ENCODE measurements at places on chromosomes 3 and 15.

GRCh38 chr15:26891448-26892181 lies 24.8 kb downstream of the GABRA5 start:
- no peak for DNase-seq

DNA sequence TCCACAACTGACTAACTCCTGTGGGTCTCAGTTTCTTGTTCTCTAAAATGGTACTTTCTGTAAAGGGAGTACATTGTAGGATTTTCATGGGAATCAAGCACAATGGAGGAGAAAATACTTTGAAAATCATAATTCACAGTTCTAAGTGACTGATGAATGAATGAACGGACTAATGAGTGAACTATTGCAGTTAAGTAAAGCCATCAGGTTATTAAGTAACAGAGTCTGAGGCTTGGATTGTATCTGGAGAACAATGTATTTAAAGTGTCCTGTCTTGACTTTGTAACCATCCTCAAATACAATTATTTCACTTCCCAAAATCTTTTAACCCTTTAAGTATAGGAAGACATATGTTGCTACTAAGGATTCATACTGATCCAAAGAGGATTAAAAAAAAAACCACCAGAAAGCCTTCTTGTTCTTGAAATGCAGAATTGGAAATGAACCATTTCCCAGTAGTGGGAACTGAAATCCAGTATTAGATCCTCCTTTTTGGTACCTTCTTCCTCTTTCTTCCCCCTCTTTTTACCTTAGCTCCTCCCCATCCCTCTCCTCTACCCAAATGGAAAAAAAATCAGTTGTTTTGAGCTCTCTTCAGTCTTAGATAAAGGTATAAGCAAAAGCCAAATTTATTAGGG lies 13.2 kb upstream of the BCL6 start:
- DNase-seq: no peak

DNA sequence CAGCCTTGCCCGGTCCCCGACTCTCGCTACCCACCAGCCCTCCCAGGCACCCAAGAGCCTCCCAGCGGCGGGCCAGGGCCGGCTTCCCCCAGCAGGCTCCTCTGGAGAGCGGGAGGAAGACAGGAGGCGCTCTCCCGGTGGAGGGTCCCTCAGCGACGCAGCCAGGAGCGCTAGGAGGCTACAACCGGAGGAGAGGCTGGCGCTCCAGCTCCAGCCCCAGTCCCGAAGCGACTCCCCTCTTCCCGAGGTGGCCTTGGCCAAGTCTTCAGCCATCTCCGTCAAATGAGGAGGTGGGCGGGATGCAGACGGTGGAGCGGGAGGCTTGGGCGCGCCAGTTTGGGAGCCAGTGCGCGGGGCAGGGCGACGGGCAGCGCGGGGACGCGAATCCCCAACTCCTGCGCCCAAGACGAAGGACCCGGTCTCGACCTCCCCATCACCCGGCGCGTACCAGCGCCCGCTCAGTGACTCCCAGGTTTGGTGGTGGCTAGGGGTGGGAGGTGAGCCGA lies 722 bp downstream of the CHRNA3 start:
- no peak for DNase-seq

DNA sequence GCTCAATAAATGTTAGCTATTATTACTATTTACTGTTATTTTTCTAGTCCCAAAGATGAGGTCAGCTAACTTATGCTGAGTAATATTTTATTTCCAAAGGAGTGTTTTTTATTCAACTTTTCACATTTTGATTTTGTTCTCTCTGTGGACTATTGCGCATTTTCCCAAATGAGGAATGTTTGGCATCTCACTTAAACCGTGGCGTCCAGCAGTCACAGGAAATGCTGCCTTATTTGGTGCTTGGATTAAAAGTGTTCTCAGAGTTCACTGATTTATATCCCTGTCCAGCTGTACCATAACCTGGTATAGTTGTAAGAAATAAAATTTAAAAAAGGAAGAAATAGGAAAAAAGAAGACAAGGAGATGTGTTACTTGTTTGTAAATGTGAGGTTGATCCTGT lies 166.8 kb downstream of the THSD4 start:
- no peak for DNase-seq

DNA sequence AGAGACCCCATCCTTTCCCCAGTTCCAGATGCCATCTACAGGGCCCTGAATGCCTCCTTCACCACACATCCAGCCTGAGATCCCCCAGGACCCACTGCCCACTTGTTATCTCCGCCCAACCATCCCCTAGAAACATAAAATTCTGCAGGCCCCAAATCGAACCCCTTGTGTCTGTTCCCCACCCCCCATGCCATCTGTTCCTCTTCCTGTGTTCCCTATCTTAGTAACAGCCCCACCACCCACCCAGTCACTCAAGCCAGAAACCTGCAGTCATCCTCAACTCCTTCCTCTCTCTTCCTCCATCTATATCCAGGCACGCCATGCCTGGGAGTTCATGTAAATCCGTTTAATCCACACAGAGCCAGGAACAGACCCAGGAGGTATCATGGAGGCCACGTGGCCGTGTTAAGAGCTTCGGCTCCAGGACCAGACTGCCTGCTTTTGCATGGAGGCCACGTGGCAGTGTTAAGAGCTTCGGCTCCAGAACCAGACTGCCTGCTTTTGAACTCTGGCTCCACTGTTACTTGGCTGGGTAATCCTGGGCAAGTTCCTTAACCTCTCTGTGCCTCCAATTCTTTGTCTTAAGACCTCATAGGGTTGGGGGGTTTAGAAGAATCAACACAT lies 4.8 kb downstream of the CSRNP1 start:
- DNase-seq: no peak

DNA sequence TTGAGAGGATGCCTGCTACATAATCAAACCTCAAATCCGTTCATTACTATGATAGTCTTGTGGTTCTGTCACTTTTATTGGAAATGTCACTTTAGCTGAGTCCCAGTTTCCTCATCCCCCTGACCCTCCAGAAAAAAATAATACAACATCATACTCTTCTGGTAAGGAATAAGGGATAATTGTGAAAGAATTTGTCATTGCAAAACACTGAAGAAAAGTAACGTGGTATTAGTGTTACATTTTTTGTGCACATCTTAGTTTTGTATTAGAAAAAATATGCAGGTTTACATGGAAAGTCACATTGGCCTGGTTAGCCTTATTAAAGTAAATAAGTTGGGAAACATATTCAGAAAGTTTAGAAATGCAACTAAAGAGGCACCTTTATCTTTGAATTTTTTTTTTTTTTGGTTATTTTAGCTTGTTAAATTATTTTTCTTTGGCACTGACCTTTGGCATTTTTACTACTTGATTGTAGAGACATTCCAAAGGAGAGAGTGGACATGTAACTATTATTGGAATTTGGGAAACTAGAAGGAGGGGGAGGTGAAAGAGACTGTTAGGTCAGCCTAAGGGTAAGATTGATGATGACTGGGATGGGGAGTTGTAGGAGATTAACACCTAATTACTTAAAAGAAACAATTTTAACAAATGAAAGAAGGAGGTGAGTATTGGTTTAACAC lies 462.2 kb upstream of the RARB start:
- DNase-seq: no peak

DNA sequence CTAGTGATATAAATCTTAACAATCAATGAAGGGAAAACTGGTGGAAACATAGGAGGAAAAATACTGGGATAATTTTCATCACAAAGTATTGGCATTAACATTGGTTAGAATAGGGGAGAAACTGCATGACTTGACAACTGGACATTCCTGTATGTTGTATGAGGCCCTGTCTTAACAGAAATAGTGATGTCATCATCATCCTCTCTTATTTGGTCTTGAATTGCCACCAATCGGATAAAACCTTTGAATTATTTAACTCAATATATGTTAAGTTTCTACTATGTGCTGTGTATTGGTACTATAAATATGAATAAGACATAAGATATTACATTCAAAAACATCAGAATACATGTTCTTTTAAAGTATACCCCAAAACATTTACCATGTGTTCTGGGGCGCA lies 130.1 kb upstream of the CCDC54 start:
- no peak for DNase-seq

DNA sequence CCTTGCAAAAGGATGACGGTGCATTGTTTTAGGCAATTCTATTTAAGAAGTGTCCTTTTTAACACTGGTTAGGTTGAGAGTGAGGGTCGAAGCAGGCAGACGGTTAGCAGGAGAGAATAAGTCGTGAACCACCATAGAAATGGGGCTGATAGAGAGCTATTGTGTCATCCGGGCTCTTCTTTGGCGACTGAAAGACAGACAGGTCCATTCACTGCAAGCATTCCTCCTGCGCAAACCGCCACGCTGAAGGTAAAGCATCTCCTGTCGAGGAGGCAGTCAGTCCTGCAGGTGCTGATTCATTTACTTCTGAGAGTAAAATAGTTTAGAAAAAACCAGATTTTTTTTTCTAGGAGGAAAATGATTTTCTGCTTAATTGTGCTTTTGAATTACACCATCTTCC lies 1002.8 kb upstream of the NR2F2 start:
- DNase-seq: no peak

DNA sequence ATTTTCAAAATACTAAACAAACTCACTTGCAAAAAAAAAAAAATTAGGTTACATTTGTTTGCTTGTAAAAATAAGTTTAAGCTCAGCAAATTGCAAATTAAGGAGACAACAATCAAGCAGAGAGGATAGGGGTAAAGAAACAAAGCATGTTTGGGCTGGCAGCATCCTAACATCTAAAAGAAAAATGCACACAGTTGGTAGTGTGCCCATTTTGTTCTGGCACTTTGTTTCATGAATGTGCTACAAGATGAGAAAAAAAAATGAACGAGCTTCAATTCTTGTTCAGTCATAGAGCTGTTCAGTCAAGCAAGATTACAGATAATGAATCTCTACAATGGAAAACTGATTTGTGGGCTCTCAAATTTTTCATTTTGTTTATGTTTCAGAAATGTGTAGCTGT lies 17.7 kb upstream of the ZBBX start:
- DNase-seq: no peak

- DNase-seq: no peak
These were observed 157.3 kb upstream of the SMAD3 start for GRCh38 chr15:66907826-66908743.

Measured in activated CD4-positive, alpha-beta T cell treated with anti-CD3 and anti-CD28 coated beads, Interleukin-2, amount 50 U/mL, for 24 hours (primary cell).